ENCODE measurements at places on chromosomes 1 and 21. TPM values are rescaled to one million over a fixed set of nuclear protein-coding genes. Genes with fewer than 3 reads are reported as not detected.

The PDPN gene
- 18.3 TPM for polyA plus RNA-seq

The SPRR2G gene
- not detected for polyA plus RNA-seq

The FNDC5 gene
- 47.7 TPM for polyA plus RNA-seq

The EVI5 gene
- polyA plus RNA-seq: 18.6 TPM

The ELAPOR1 gene
- polyA plus RNA-seq: 2.5 TPM

The ZBTB7B gene
- 14.2 TPM for polyA plus RNA-seq

The ELK4 gene
- 19.0 TPM for polyA plus RNA-seq

DNA sequence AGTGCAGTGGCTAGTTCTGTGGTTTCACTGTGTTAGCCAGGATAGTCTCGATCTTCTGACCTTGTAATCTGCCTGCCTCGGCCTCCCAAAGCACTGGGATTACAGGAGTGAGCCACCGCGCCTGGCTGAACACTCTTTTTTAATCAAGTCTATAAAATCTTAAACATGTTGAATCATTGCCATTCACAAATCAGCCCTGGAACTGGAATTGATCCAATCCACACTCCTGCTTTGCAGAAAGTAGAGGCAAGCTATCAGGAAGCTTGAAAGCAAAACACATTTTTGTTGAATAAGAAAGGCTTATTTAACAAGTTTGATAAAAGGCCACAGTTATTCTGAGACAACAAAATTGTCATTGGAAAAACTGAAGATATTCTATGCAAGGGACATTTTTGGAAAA is 18.3 kb upstream of the EFHD2 start:
- DNase-seq: no peak

- DNase-seq: no peak
Observed at GRCh38 chr1:164228928-164229327, 330.1 kb upstream of the PBX1 start.

GRCh38 chr21:31665397-31665796 is 5.9 kb downstream of the SOD1 start:
- no peak for DNase-seq

- no peak for DNase-seq
Observed at GRCh38 chr21:21200103-21200938, 202.1 kb downstream of the NCAM2 start.

DNA sequence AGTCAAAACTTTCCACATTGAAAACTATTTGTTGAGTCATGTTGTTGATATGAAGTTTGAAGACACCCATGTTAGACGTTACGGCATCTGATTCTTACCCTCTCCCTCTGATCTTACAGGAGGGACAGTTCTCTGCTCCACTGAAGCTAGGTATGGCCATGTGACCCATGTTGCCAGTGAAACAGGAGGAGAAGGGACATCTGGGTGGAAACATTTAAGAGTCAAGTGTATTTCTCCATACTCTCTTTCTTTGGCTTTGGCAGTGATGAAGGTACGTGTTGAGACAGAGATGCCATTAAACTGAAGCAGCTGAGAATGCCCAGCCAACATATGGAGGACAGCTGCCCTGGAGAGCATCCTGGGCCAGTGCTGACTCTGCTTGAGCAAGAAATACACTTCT is 198.4 kb upstream of the PTGFR start:
- DNase-seq: no peak

DNA sequence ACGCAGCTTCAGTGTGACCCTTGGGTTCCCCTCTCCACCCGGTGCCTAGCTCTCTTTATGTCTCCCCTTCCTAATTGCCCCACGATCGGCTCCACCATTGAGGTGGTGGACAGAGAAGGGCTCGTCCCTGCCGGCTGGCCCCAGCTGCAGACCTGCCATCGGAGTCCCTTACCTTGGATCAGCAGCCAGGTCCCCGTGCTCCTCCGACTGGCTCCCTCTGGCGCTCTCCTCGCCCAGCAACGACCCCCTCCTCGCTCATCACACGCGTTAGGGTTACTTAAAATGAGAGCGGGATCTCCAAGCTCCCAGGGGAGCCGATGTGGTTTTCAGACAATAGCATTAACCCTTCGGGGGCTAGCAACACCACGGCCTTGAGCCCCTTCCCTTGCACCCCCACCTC is 8.1 kb upstream of the ETV3L start:
- no peak for DNase-seq

DNA sequence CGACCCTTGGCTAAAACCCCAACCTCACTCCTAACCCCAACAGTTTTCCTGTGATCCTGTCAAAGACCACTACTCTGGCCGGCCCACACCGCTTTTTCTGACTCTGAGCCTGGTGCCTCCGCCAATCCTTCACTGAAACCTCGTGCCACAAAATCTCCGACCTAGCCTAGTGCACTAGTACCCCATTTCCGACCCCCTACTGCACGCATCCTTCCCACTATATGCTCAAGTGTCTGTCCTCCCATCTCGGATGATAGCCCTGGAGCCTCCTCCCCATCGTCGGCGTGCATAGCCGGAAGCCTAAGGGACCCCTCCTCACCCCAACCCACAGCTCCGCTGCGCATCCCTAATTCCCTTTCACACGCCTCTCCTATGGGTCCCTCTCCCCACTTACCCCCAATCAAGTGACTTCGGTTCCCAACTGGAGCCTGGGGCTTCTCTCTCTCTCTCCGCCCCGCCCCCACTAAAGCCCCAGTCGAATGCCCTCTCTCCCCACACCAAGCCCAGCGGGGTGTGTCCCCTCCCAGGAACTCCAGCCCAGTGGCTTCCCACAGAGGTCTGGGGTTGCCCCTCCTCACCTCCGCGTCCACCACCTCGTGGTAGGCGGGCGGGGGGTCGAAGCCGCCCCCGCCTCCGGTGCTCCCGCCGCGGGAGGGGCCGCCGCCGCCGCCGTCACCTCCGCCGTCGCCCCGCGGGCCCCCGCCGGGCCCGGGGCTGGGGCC is 791 bp downstream of the USP24 start:
- peak; percentile 42 for DNase-seq

DNA sequence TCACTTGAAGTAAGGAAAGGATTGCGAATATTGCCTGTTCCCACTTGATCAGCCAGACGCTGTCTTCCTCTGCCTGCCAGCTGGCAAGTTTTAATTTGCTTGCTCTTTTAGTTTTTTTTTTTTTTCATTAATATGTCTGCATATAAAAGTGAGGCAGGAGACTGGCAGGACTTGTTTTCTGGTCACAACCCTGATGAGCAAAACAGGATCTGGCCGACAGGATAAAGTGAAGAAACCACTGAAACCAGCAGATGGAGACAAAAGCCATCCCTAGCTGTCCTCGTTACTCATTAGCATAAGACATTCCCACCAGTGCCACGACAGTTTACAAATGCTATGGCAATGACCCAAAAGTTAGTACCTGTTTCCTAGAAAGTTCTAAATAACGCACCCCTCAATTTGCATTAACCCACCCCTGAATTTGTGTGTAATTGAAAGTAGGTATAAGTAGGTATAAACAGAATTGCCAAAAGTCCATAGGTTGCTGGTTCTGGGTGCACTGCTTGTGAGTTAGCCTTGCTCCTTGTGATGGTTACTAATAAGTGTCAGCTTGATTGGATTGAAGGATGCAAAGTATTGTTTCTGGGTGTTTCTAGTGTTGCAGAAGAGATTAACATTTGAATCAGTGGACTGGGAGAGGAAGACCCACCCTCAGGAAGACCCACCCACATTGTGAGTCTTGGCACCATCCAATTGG is 60.8 kb downstream of the ZNF684 start:
- DNase-seq: no peak

- DNase-seq: no peak
Observed at GRCh38 chr1:109815809-109816174, 52.1 kb upstream of the EPS8L3 start.

- no peak for DNase-seq
Observed at GRCh38 chr1:28927266-28927647, 12.9 kb downstream of the EPB41 start.

- no peak for DNase-seq
Observed at GRCh38 chr1:200960948-200961340, 62.6 kb downstream of the KIF21B start.

GRCh38 chr1:81730881-81731280 is 69.9 kb upstream of the ADGRL2 start:
- DNase-seq: no peak

DNA sequence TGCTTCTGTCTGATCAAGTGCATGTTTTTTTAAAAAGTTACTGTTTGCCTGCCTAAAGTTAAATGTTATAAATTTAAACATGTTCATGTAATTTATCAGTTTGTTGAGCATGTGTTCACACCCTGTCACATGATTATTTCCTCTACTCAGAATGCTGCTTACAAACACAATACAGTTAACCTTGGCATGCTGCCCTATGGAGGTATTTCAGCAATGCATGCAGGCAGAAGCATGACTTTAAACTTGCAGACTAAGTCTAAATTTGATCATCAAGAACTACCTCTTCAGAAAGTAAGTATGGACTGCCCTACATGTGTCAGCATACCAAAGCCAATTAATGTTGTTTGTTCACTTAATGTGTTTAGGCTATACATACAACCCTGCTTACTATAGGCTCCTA is 161.6 kb downstream of the LRRC40 start:
- DNase-seq: no peak

DNA sequence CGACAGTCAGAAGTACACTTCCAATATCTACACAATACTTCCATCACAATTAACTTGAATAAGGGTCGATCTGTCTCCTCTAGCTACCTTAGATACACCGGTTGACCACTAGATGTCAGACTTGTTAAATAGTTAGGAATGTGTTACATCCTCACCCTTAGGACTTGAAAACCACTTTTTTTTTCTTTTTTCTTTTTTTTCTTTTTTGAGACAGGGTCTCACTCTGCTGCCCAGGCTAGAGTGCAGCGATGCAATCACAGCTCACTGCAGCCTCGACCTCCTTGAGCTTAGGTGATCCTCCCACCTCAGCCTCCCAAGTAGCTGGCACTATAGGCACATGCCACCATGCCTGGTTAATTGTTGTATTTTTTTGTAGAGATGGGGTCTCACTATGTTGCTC is 120.4 kb upstream of the GREM2 start:
- DNase-seq: peak; percentile 32

- DNase-seq: no peak
Observed at GRCh38 chr1:157199421-157199755, 61.2 kb upstream of the ETV3 start.

Measured in right renal pelvis (tissue), 4 donors.